ENCODE measurements at places on chromosomes 2 and 18.

GRCh38 chr2:73651591-73652230 is 9.5 kb upstream of the NAT8 start:
- DNase-seq, result no peak

- DNase-seq, result no peak
These were observed 318.2 kb upstream of the SLC39A10 start for GRCh38 chr2:195338856-195339255.

DNA sequence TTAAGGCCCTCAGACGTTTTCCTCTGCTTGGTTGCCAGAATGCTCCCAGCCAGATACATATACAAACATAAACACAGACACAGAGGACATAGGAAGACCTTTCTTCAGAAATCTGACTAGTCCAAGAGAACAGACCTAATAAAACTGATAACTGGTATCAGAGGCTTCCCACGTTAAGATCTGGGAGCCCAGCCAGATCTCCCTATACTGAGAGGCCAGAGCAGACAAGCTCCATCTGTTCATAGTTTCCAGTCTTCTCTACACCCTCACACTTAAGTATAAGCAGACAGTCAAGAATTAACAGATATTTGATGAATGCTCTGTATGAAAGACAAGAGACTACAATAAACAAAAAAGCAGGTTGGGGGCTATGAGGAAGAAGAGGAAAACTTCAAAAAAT is 240.5 kb upstream of the CHAC2 start:
- DNase-seq, result no peak

- DNase-seq, result no peak
These were observed 60.5 kb downstream of the BAZ2B start for GRCh38 chr2:159555651-159556392.

- no peak for DNase-seq
These were observed 74.1 kb downstream of the MAPK4 start for GRCh38 chr18:50633992-50634391.

DNA sequence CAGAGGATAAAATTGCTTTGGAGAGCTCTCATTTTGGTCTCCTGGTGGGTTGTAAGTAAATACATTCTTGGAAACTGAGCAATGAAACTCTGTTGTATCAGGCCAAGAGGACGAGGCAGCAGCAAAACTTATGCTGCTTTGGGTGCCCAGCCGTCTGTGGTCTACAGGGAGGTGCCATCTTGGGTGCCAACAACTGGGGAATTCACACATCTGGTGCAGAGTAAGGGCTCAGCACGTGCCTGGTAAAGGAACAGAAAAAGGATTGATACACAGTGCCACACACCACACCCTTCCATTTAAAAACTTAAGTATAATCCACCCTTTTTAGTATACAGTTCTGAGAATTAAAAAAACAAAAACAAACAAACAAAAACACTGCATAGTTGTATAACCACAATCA is 221.9 kb downstream of the TSN start:
- no peak for DNase-seq

GRCh38 chr18:71020342-71021029 is 731.6 kb downstream of the SOCS6 start:
- no peak for DNase-seq

GRCh38 chr2:172461591-172462372 is 34.4 kb downstream of the ITGA6 start:
- DNase-seq, result no peak

GRCh38 chr2:240237609-240238174 is 97.2 kb upstream of the OTOS start:
- no peak for DNase-seq

- DNase-seq, result no peak
These were observed 12.7 kb upstream of the ADCY3 start for GRCh38 chr2:24932715-24933114.

DNA sequence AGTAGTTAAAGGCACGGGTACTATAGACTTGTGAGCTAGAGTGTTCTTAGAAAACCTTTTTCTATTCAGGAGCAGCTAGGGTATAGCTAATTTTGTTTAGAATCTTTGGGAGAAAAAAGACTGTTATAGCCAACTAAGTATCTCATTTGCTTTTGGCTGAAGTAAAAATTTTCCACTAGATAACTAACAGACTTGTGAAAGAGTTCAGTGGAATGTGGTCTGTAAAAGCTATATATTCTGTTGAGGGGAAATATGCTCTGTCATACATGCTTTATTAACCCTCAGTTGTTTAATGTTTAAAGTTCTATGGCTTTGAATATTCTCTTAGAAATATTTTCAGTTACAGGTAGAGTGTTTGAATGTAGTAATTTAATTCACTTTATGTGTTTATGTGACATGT is 49.7 kb downstream of the RIF1 start:
- no peak for DNase-seq

- no peak for DNase-seq
These were observed 164.9 kb upstream of the HAAO start for GRCh38 chr2:42957109-42957860.

DNA sequence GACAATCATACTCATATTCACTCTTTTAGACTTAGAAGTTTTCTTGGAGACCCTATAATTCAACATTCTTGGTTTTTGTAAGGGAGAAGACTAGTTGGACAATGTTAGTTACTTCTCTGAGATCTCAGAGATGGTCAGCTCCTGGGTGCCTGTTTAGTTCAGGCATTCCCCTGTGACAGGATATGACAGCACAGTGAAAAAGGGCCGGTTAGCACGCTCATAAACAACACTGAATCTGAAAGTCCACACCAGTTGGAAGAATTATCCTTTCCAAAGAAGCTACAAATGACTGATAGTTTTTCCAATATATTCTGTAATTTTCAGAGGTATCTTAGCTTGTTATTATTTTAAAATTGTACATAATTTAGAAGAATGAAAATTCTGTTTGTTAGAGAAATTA is 75.7 kb downstream of the ADAM23 start:
- no peak for DNase-seq

- no peak for DNase-seq
These were observed 1327.1 kb upstream of the ZEB2 start for GRCh38 chr2:145846982-145847381.

DNA sequence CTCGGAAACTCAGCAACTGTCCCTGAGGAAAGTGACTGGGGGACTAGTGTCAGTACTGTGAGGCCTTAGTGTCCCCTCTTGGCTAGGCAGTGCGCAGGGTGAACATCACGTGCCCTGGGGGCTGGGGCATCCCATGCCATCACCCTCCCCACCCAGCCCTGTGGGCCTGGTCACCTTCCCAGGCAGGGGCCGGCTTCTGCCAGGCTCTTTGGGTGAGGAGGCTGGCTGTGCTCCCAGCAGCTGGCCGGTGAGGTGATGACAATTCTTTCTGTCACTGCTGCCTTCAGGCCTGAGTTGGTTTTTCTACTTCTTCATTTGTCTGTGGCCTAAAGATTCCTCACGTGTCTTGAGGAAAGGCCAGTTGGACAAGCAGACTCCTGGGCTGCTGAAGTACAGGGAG is 180.8 kb downstream of the KLHL29 start:
- no peak for DNase-seq

- DNase-seq, result no peak
These were observed 80.5 kb downstream of the NFATC1 start for GRCh38 chr18:79476031-79476917.

- DNase-seq, result no peak
These were observed 283.6 kb downstream of the DYSF start for GRCh38 chr2:71736986-71737385.

- DNase-seq, result no peak
These were observed 262.7 kb upstream of the THSD7B start for GRCh38 chr2:136502660-136503059.

DNA sequence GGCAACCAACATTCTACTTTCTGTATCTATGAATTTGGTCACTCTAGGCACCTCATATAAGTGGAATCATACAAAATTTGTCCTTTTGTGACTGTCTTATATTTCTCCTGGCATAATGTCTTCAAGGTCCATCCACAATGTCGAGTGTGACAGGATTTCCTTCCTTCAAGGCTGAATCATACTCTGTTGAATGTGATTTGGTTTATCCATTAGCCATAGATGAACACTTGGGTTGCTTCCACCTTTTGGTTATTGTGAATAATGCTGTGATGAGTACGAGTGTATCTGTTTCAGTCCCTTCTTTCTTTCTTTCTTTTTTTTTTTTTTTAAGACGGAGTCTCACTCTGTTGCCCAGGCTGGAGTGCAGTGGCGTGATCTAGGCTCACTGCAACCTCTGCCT is 311.3 kb downstream of the TGIF1 start:
- DNase-seq, result no peak

- DNase-seq, result no peak
These were observed 78.3 kb downstream of the TGIF1 start for GRCh38 chr18:3528231-3528630.

GRCh38 chr2:99492721-99493120 is 2.9 kb upstream of the REV1 start:
- no peak for DNase-seq

DNA sequence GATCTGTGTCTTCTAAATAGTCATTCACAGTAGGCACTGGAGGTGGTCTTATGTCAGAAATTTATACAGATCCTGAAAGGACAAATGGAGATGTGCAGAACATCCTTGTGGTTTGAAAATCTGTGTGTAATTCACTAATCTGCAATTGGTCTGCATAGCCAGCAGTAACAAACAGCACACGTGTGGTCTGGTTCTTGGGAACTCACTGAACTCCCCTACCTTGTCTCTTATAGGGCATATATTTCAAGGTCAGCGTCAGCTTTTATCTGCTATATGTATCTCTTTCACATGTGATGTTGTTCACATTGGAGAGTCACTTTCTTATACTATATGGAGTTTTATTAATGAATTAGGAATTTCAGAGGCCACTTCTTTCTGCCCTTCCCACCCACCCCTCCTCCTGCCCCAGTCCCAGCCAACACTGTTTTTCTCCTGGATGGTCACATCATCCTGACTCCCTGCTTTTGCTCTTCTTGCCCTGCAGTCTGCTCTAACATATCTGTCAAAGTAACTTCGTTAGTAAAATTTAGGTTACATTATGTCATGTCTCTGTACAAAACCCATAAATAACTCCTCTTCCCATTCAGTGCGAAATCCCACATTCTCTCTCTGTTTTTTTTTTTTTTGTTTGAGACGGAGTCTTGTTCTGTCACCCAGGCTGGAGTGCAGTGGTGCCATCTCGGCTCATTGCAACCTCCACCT is 35.4 kb upstream of the CABYR start:
- DNase-seq, result no peak

DNA sequence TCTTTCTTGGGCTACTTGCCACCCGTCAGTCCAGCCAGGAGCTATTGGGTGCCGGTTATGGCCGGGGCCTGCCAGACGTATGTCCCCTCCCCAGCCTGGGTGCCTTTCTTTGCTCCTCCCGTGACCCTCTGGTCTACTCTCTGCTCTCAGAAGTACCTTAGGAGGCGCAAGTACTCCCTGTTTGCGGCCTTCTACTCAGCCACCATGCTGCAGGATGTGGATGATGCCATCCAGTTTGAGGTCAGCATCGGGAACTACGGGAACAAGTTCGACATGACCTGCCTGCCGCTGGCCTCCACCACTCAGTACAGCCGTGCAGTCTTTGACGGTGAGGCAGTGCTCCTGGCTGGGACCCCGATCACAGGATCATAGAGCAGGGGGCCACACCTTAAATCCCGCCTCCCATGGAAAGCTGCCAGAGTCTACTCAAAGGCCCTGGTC is 99.5 kb downstream of the DYSF start:
- no peak for DNase-seq

DNA sequence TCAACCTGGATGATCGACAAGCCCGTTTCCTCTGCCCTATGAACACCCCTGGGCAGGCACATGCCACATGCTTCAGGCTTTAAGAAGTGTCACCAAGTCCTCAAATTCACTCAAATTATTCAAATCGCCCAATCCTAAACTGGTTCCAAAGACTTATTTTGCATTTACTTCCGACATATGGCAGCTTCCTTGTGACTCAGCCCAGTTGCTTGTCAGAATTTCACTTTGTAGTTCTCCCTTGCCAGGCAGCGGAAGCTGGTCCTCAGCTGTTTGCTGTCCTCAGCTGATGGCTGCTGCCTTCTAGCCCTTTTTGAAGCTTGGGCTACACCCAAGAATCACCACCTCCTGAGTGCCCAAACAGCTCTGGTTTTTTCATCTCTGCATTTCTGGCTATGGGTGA is 105.4 kb upstream of the LMAN1 start:
- no peak for DNase-seq
